ENCODE measurements at places on chromosomes 2 and 18.

DNA sequence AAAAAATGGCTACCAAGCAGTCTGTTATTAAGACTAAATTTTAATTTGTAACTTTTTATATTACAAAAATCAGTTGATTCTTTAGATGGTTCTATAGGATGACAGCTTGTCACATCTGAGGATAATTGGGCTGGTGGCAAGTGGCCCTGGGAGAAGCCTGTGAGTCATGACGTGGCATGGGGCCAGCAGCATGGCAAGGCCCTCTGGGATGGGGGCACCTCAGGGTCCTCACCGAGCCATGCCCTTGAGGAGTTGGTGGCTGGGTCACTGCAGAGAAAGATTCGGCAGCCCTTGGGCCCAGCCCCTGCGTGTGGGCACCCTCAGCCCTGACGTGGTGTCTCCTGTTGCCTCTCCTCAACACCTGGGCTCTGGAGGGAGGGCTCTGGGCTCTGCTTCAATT, 49.7 kb downstream of the STK25 start:
- DNase-seq = no peak

DNA sequence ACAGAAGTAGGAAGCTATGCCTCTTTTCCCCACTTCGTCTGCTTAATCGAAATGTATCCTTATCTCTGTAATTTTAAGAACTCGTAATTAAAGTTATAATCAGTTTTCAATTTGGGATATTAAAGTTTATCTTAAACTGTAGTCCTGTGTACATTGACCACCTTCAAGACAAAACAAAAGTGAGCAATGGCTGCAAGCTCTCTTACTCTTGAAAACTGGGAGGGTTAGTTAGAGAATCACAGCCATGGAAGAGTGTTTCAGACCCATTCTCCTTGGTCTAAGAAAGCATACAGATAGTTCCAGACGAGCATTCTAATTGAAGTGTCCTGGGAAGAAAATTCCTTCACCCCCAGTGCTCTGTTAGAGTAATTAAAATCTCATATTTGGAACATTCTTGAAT, 2.0 kb downstream of the KCMF1 start:
- DNase-seq = no peak

- DNase-seq = no peak
Observed at GRCh38 chr2:63054841-63055225, 4.2 kb downstream of the OTX1 start.

DNA sequence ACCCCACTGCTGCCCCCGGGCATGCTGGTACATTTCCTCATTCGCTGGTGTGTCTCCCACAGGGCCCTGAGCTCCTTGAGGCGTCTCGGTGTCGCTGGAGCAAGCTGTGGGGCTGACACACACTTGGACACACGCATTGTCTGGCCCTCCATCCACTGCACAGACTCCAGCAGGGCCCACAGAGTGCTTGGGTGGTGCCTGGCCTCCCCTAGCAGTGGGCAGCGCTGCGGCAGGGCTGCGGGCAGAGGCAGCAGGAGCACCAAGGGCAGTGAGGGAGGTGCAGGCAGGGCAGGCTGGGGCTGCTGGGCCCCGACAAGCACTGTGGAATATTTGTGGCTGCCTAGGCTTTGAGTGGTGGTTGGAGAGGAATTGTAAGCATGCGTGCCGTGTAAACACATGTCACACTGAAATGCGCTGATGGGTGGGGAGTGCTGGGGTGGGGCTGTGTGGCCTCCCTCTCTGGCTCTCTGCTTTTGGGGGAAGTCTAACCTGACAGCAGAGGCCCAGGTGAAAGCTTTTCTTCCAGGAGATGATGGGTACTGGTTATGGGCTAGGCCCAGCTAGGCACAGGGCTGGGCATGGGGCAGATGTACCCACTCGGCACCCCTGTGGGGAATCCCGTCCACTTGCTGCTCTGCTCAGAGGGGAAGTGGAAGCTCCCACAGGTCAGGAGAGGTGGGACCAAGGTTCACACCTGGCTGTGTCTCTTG, 55.5 kb upstream of the HS6ST1 start:
- no peak for DNase-seq

DNA sequence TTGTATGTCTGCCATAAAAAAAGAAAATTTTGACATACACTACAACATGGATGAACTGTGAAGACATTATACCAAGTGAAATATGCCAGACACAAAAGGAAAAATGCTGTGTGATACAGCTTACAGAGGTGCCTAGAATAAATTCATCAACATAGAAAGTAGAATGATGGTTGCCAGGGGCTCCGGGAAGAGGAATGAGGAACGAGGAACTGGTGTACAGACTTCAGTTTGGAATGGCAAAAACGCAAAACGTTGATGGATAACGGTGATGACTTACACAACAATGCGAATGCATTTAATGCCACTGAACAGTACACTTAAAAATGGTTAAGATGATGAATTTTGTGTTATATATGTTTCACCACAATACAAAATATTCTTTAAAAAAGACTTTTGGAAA, 61.0 kb downstream of the TTC21B start:
- no peak for DNase-seq

DNA sequence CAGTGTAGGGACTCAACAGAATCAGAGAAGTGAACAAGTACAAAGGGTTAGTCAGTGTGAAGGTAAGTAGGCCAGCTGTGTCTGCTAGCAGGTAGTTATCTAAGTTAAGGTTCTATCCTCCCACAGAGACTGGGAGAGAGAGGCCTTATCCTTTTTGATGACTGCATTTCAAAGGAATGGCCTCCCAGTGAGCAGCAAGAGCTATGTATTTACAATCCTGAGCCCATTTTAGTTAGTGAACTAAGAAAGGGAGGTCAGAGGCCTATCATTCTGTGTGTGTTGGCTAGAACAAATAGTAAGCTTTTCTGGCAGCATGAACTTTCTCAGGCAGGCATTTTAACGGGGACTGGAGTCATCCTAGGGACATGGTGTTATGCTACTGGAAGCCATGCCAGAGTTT, 182.9 kb downstream of the VWC2L start:
- no peak for DNase-seq

- DNase-seq = no peak
Observed at GRCh38 chr18:54209471-54210180, 14.8 kb downstream of the MBD2 start.

DNA sequence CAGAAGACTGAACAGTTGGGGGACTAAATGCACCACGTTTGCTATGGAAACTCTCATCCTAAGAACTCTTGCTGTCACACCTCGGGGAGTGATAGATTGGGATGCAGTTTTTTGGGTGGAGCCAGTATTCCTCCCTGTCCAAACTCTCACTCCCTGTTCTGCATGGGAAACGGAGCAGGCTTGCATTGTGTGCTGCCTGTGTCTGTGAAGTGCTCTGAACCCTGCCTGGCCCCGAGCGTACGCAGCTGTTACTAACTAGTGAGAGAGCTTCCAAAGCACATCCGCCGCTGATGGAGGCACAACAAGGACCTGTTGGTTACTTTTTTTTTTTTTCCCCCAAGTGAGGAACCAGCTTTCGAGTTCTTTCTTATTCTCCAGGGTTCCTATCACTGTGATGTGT, 195.5 kb downstream of the ANAPC1 start:
- no peak for DNase-seq

- no peak for DNase-seq
Observed at GRCh38 chr2:104848526-104848925, 5.4 kb upstream of the POU3F3 start.

- DNase-seq = no peak
Observed at GRCh38 chr18:48121752-48122151, 191.3 kb upstream of the SMAD2 start.

DNA sequence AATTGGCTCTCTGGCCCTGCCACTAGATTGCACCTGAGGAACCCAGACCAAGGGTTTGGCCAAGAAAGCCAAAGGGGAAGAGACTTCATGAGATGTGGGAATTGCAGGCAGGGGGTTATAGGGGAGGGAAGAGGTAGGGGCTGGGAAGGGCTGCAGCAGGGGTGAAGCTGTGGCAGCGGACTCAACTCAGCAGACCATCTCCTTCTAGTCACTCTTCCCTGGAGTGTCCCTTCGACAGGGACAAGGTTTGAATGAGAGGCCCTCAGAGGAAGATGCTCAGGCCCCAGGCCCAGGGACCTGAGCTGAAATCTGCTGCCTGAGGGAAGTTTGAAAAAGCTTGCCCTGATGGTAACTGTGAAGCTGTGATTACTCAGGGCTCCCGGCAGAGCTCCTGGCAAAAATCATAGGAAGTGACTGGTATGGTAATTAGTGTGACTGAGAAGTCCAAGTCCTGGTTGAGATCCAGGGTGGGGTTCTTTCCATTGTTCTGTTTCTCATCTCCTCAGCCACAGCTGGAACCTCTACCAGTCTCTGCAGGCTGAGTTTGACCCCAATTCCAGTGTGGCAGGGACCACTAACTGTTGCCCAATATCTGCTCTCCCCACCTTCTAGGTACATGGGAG, 300.9 kb downstream of the CYP26B1 start:
- DNase-seq = no peak

DNA sequence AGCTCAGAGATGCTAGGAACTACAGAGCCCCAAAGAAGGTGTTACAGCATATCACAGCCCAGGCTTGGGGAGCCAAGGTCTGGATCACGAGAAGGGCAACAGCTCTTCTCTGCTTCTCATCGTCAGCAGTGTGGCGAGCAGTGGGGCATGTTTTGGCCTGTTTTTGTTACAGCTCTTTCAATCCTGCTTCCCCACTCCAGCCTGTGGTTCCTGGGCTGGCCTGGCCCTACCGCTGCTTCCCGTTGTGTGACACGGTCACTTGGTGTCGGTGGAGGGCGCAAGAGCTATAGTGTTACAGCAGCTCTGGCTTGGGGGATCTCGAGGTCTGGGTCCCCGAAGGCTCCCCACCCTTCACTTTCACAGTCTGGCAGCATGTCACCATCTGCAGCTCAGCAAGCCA, 870.2 kb downstream of the CBLN2 start:
- no peak for DNase-seq

GRCh38 chr2:233085037-233085838, 25.1 kb downstream of the INPP5D start:
- DNase-seq = no peak

GRCh38 chr2:107543793-107544192, 282.9 kb upstream of the RGPD4 start:
- DNase-seq = no peak

- DNase-seq = no peak
Observed at GRCh38 chr2:88230911-88231310, 60.8 kb downstream of the THNSL2 start.

DNA sequence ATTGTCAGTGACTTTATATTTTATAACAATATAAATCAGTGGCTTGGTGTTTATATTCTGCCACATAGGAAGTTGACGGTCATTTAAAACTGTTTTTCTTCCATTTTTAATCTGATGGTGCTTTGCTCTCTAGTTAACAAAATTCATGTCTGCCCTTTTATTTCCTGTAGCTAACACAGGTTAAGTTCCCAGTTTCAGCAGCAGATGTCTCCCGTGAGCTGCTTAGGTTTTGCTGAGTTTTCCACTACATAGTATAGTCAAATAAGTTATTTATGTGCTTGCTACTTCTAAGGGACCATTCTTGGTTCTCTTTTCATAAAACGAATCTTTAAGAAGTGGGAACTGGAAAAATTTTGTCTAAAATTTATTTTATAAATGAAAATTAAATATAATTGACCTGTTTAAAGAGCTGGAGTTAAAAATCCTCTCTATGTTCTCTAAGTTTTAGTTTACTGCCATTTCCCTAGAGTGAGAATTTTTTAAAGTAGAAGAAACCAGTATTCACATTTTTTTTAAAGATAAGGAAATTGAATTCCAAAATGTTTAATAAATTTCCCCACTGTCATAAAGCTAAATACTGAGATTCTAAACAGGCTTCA, 20.6 kb downstream of the HTR2B start:
- peak; percentile 68 for DNase-seq

GRCh38 chr2:211957799-211958198, 580.8 kb downstream of the ERBB4 start:
- DNase-seq = no peak

GRCh38 chr2:235021752-235022151, 69.9 kb downstream of the SH3BP4 start:
- DNase-seq = peak; percentile 64

DNA sequence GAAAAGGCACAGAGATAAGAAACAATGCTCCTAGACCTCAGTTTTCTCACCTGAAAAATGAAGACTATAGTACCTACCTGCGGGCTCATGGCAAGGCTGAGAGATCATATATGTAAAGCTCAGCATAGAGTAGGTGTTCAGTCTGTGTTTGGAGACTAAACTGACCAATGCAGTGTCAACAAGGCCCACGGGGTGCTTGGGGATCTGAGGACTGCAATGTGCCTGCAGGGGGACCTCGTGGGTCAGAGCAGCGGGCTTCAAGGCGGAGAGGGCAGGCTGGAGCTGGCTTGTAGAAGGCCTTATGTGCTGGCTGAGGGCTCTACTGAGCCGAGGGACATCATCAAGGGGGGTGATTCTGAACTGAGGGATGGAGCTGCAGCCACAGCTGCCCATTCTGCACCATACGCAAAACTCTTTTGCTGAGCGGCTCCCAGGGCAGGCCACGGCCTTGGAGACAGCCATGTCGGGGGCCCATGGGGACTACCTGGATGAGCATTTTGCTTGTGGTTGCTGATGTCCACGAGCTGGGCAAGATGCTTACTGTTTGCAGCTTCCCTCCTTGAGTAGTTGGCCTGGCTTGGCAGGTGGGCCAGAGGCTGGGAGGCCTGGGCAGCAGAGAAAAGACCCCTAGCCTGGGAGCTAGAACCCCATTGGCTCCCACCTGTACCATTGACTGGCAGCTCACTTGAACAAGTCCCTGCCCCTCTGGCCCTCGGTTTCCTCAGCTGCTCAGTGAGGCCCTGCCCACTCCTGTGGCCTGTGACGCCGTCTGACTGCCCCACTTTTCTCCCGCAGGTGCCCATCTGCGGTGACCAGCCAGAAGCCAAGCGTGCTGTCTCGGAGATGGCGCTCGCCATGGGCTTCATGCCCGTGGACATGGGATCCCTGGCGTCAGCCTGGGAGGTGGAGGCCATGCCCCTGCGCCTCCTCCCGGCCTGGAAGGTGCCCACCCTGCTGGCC, 23.5 kb downstream of the STEAP3 start:
- DNase-seq = no peak

DNA sequence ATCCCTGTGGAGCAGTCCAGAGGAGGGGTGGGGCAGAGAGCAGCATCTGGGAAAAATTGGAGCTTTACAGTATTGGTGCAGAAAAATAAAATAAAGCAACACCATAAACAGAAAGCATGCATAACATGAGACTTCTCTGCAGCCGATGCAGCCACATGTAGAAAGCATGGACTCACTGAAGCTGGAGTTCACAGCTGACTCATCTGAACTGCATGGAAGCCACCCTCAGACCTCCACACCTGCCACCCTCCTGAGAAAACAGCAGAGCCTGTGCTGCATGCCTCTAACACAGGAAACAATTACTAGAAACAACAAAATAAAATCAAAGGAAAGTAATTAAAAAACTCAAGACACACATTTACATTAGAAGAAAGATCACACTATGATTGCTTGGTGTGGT, 169.4 kb upstream of the ALKAL2 start:
- DNase-seq = no peak

- DNase-seq = peak; percentile 62
Observed at GRCh38 chr2:101983486-101983885, 8.3 kb upstream of the IL1R2 start.

- DNase-seq = peak; percentile 83
Observed at GRCh38 chr2:66574701-66575624, 140.0 kb downstream of the MEIS1 start.
